ENCODE measurements at places on chromosomes 6 and 20.
A peak's percentile ranks its signal among the peaks of the same experiment; 100 is the strongest.

DNA sequence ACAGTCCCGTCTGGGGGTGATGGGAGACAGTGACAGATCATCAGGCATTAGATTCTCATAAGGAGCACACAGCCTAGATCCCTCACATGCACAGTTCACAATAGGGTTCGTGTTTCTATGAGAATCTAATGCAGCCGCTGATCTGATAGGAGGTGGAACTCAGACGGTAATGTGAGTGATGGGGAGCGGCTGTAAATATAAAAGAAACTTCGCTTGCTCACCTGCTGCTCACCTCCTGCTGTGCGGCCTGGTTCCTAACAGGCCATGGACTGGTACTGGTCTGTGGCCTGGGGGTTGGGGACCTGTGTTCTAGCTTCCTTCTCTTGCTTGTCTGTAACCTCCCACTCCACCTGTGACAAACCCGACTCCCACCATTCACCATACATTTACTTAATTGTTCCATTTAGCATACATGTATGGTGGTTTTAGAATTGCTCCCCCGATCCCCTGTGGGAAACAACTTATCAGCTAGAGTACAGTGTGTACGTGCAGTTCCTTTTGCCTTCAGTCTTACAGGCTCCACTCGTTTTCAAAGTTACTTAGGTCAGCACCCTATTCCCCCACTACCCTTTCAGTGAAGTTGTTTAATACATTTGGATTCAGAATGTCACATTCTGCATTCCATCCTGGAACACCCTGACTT is 4.0 kb downstream of the MANBAL start:
- DNase-seq, result no peak

GRCh38 chr20:36271639-36272546 is 34.2 kb upstream of the DLGAP4 start:
- DNase-seq, result no peak

DNA sequence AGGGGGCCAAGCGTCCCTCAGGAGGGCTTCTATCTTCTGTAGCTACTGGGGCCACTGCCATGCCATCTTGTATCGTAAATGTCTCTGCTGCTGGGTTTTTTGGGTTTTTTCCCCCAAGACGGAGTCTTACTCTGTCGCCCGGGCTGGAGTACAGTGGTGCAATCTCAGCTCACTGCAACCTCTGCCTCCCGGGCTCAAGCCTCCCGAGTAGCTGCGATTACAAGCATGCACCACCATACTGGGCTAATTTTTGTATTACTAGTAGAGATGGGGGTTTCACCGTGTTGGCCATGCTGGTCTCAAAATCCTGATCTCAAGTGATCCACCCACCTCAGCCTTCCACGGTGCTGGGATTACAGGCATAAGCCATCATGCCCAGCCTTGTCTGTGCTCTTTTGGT is 111.3 kb upstream of the LOC128125822 start:
- DNase-seq, result no peak

DNA sequence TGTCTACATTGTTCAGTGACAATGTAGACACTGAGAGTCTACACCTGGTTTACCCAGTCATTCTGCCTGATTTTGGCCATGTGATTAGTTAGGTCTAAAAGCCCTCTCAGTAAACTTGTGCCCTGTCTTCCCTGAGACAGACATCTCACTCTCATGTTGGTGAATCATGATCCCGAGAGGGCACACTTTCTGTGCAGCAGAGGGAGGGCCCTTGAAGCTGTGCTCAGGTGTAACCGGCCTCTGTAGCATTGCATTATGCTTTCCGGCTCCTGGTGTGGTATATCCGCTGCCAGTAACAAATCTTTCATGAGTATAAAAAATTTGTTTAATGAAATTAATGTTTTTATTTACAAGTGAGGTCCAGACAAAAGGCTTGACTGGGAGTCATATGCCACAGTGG is 85.0 kb downstream of the RALGAPA2 start:
- DNase-seq, result no peak

DNA sequence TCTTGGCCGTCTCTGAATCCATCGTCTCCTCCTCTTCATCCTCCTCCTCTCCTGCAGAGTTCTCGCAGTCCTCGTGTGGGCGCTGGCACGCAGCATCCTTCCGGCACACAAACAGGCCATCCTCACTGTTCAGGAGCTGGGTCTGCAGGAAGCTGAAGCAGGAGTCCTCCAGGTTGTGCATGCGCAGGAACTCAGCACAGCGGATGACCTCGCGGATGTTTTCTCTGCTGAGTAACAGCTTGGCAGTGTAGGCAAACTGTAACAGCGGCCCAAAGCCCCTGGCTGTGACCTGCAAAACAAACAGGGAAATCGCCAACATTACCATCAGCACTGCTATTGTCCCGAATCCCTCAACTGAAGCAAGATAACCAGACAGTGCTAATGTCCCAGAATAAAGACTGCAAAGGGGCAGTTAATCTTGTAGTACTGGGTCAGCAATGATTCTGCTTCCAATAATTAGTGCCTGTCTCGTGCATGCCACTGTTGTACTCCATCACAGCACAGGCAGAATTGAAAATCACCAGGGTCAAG is 57.4 kb downstream of the GJA10 start:
- no peak for DNase-seq

GRCh38 chr6:33481192-33481591 is 26.8 kb downstream of the ZBTB9 start:
- DNase-seq, result no peak

GRCh38 chr6:87817183-87817582 is 115.2 kb upstream of the AKIRIN2 start:
- no peak for DNase-seq

DNA sequence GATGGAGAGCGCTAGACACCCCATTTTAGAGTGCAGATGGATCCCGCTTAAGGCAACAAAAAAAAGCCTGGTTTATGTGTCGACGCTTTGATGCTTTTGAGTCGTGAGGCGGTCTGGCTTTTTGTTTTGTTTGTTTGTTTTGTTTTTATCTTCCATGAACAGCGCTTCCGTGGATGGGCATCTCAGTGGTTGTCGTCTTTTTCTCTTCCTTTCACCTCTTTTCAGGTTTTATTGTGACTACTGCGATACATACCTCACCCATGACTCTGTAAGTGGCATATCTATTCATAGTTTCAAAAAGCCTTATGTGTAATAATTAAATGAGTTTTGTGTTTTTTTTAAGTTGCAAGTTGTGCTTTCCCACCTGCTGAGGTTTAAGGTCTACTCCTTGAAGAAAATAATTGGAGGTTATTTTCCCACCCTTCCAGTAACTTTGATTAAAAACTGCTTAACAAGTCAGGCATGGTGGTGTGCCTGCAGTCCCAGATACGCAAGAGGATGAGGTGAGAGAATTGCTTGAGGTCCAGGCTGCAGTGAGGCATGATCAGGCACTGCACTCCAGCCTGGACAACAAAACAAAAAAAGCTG is 476 bp downstream of the SNRPC start:
- DNase-seq, result no peak

GRCh38 chr6:155273431-155273830 is 9.6 kb downstream of the CLDN20 start:
- peak; percentile 67 for DNase-seq

GRCh38 chr6:116019428-116019827 is 41.3 kb downstream of the FRK start:
- DNase-seq, result no peak

DNA sequence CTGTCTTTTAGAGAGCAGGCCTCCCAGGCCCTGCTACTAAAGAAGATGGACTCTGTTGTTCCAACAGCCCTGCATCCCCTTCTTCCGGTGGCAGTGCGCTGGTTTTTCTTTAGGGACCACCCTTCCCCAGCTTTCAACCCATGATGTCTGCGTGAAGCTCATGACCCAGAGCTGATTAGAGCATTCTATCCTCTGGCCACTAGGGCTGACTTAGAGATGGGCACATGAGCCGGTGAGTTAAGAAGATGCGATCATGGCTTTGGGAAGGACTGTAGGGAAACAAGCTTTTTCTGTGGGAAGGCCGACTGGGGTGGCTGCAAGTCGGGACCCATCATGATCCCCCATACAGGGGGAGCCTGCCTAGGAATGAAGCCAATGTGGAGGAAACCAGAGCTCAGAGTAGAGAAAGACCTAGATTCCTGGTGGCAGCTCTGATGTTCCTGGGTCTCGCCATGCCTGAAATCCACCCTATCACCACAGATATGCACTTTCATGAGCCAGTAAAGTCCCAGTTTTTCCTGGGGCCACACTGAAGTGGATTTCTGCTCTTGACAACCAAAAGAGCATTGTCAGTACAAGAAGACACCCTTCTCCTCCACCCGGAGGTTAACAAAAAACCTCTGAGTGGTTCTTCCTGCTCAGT is 29.1 kb upstream of the STX16 start:
- DNase-seq, result no peak

- no peak for DNase-seq
These were observed 57.8 kb upstream of the KLHL31 start for GRCh38 chr6:53723331-53723730.

- DNase-seq, result peak; percentile 47
These were observed 19.0 kb upstream of the GSTA4 start for GRCh38 chr6:53014063-53014462.

- DNase-seq, result no peak
These were observed 41.7 kb downstream of the ADAT2 start for GRCh38 chr6:143408787-143409162.

- DNase-seq, result peak; percentile 17
These were observed at the start of gene C6orf62 for GRCh38 chr6:24719125-24719971. Gene C6orf62, minus strand, starts transcription at chr6:24719154. Its CDS starts 486 bp downstream, at chr6:24718668.

DNA sequence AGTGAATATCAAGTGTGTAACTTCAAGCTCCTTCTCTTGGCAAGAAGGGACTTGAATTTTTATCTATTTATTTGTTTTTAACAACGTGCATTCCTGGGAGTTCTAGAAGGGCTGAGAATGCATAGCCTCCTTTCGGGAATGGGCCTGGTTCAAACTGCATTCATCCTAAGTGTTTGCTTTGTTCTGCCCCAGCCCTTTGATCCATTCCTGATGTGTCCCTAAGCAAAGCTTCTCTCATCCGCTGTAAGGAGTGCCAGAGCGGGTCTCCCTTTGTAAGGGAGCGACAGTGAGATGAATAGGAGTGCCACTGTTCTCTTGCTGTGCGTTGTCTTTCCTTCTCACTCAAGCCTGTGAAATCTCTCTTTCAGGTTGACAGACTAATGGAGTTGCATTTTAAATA is 61.0 kb upstream of the VSTM2L start:
- no peak for DNase-seq
